ENCODE measurements at places on chromosomes 1 and 21.
A peak's percentile ranks its signal among the peaks of the same experiment; 100 is the strongest.

- no peak for DNase-seq
Measured at GRCh38 chr1:32309960-32310359, 18.1 kb downstream of the HDAC1 start.

DNA sequence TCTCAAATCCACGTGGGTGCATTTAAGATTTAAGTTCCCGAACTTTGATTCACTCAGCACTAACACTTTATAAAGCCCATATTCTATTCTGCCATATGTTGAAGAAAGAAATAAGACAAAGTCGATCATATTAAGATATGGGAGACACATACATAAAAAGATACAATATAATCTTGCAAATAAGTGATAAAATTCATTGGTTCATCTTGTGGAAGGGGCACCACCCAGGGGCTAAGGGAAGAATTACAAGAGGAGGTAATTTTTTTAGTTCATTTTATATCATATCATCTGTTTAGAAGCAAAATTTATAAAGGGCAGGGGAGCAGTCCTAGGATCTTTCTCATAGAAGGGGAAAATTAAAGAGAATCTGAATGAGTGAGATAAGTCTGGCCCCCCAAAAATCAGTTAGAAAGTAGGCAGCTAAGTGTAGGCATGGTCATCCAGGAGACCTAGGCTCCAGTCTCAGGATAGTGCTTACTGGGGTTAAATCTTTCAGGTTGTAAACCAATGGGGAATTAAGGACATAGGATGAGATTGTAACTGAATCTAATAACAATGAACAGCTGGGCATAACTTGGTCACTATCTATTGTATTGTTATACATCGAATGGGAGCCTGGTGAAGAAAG, 124.2 kb upstream of the L1TD1 start:
- no peak for DNase-seq

DNA sequence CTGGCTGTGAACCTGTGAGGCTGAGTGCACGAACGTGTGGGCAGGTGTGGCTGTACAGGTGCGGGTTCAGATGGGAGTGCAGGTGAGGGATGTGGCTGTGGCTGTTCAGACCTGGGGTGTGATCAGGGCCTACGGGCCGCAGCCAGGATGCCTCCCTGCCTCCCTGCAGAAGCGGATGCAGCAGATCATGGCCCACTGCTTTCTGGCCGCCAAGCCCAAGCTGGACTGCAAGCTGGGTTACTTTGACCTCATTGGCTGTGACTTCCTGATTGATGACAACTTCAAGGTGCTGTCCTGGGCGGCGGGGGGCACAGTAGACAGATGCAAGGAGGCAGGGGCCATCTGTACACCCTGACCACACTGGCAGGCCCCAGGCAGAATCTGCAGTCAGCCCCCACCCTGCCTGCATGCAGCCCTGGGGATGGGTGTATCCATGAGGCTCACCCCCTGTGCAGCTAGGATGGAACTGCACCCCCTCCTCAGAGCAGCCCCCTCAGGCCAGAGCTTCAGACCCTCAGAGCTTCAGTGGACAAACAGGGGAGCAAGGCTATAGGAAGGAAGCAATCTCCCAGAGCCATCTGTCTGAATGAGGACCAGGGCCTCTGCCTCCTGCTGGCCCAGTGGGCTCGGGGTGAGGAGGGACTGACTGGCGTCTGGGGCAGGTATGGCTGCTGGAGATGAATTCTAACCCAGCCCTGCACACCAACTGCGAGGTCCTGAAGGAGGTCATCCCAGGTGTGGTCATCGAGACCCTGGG, 9.8 kb downstream of the TNFRSF18 start:
- DNase-seq, result no peak

DNA sequence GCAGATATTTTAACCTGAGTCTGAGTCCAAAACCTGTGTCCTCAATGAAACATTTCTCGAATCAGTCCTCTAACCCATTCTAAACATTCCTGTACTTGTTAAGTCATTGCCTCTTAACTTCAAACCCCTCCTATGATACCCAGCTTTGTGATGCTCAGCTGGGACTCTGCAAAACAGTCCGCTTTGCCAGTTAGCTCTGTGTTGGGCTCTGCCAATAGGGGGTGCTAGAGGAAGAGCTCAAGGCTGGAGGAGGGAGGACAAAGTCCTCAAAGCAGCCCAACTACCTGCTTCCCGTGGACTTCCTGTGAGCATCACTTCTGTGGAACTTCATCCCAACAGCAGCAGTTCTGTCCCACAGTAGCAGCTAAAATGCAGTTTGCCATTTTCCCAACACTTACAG, 38.1 kb upstream of the SYT14 start:
- no peak for DNase-seq

DNA sequence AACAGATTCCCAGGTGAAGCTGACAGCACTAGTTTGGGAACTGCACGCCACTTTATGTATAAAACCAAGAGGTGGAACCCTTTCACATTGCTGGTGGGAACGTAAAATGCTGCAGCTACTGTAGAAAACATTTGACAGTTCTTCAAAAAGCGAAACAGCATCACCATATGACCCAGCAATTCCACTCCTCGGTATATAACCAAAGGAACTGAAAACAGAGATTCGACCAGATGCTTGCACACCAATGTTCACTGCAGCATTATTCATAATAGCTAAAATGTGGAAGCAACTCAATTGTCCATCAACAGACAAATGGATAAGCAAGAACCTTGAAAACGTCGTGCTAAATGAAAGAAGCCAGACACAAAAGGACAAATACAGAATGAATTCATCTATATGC, 17.5 kb downstream of the RSPH1 start:
- DNase-seq, result peak; percentile 39

DNA sequence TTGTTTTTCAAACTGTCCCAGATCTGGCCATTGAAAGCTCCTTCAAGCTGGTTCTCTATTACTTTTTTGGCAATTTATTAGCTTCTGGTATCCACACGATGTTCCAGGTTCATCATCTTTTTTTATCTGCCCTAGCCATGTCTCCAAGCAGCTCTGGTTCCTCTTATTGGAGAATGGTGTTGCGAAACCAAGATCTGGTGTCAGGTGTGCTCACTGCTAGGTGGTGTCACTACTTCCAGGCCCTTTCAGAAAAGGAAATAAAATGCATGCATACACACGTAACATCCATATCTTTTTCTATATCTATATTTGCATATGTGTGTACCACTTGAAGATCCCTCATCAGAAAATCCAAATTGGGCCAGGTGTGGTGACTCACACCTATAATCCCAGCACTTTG, 53.3 kb downstream of the GATAD2B start:
- no peak for DNase-seq

GRCh38 chr1:107912656-107913055, 52.3 kb downstream of the VAV3 start:
- DNase-seq, result no peak

DNA sequence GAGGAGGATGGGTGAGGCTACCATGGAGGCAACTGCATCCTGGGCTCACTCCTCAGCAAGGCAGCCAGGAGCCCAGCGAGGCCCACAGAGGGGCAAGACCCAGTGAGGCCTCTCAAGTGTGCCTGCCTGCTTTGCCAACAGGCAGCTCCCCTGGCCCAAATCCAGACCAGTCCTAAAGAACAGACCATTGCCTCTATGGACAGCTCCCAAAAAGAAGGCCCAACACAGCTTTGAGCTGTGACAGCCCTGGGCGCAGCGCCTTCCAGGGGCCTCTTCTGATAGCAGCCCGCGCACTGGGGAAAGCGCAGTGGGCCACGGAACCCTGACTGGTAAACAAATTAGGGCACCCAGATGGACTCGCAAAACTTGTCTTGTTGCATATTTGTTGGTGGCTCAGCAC, 25.5 kb downstream of the C1orf198 start:
- no peak for DNase-seq

GRCh38 chr1:180269645-180270529, 39.8 kb downstream of the LHX4 start:
- no peak for DNase-seq

- DNase-seq, result no peak
Measured at GRCh38 chr1:161226320-161226711, 456 bp downstream of the TOMM40L start.
